ENCODE measurements at places on chromosomes 2 and 18. TPM values are rescaled to one million over a fixed set of nuclear protein-coding genes. Genes with fewer than 3 reads are reported as not detected.
A peak's percentile ranks its signal among the peaks of the same experiment; 100 is the strongest.

GRCh38 chr2:107687073-107687472, 139.6 kb upstream of the RGPD4 start:
- no peaks in the 10 kb centered on the region for H3K36me3 ChIP-seq
- H3K4me3 ChIP-seq = no peak overlapping the region
- no peak for DNase-seq
- peaks cover 2% of the 10 kb centered on the region for H3K4me1 ChIP-seq
- peaks cover 2% of the 10 kb centered on the region for H3K27me3 ChIP-seq

- no peaks in the 10 kb centered on the region for H3K27me3 ChIP-seq
- no peak overlapping the region for H3K4me3 ChIP-seq
- H3K4me1 ChIP-seq = no peaks in the 10 kb centered on the region
- no peak overlapping the region for H3K27ac ChIP-seq
- H3K36me3 ChIP-seq = no peaks in the 10 kb centered on the region
- DNase-seq = no peak
These were observed 39.5 kb upstream of the TFPI start for GRCh38 chr2:187593697-187594096.

DNA sequence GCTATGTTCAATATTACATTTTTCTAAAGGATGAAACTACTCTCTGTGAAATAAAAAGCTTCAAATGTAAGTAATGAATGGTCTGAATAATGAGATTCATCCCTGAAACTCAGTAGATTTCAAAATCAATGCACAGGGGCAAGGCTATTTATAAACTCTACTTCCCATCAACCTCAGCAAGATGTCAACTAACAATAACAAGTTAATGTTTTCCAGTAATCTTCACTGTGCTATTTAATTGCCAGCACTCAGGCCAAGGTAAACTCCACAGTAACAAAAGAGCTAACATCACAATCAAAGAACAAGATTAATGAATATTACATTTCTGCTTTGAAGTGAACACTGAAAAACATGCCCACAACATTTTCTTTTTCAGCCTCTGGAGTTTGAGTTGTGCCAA, 144.3 kb upstream of the ZFP36L2 start:
- H3K36me3 ChIP-seq = no peaks in the 10 kb centered on the region
- H3K27me3 ChIP-seq = no peaks in the 10 kb centered on the region
- no peaks in the 10 kb centered on the region for H3K4me1 ChIP-seq
- DNase-seq = no peak
- no peak overlapping the region for H3K4me3 ChIP-seq

DNA sequence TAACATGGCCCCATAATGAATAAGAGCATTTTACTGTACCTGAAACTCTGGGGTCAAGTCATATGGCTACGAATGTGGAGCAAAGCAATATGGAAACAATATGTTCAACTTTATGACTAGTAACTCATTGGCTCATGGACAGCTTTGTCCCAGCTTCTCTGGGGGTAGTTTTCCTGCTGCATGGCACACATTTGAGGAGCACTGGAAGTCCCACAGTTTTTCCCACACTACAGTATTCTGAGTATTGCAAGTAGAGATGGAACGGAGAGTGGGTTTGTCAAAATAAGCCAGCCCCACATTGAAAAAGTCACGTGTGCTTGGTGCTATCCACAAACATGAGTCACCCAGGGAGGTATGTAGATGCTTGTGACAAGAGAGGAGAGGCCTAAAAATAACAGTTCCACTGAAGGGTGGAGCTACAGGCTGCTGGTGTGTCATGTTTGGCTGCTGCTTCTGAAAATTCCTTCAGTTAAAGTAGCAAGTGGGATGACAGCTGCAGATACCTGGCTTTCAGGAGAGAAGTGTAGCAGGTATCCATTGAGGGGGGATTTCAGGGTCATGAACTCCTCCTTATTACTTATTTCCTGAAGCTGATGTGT, 48.2 kb upstream of the CTAGE1 start:
- DNase-seq = no peak
- H3K36me3 ChIP-seq = no peaks in the 10 kb centered on the region
- H3K27ac ChIP-seq = no peak overlapping the region
- no peaks in the 10 kb centered on the region for H3K27me3 ChIP-seq

GRCh38 chr2:232927032-232927792, 57.1 kb downstream of the SNORC start:
- H3K27me3 ChIP-seq = peaks cover 28% of the 10 kb centered on the region
- no peak for DNase-seq
- H3K4me1 ChIP-seq = peaks cover 8% of the 10 kb centered on the region
- no peak overlapping the region for H3K27ac ChIP-seq
- peak overlapping the region; percentile 72 for H3K4me3 ChIP-seq

GRCh38 chr18:2186967-2187366, 384.3 kb downstream of the METTL4 start:
- no peak overlapping the region for H3K27ac ChIP-seq
- H3K36me3 ChIP-seq = no peaks in the 10 kb centered on the region
- H3K27me3 ChIP-seq = no peaks in the 10 kb centered on the region
- no peak overlapping the region for H3K4me3 ChIP-seq
- no peak for DNase-seq

GRCh38 chr2:238042849-238043584, 17.8 kb upstream of the SCLY start:
- no peak overlapping the region for H3K27ac ChIP-seq
- no peaks in the 10 kb centered on the region for H3K27me3 ChIP-seq
- H3K4me3 ChIP-seq = no peak overlapping the region
- H3K4me1 ChIP-seq = no peaks in the 10 kb centered on the region
- peaks cover 12% of the 10 kb centered on the region for H3K36me3 ChIP-seq

DNA sequence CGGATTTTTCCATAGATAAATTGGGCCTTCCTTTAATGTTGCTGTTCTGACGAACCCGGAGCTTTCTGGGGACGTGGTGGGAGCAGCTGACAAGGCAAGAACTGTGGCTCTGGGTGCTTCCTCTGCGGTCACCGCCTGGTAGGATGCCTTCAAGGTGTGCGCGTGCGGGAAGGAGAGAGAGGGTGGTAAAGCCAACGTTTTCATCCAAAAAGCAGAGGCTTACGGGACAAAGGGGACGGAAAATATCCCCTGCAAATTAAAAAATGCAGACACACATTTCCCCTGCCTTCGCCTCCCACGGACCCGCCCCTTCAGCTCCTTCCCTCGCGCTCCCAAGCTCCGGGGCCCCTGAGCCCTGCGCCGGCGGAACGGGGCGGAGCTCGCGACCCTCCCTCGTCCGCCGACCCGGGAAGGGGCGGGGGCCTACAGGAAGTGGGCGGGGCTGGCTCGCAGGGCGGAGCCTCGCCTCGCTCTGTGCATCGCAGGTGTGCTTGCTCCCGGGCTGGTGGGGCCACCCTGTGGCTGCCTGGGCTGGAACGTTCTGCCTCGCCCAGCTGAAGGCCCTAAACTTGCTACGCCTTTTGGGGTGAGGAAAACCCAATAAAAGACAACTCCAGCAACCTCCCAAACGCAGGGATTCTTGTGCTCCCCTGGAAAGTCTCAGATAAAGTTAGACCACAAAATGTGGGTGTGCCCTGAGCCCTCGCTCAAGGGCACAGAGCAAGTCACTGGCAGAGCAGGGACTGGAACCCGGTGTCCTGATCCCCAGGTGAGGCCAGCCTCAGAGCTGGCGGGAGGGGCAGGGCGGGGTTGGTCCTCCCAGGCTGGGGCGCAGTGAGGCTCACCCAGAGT, 25.4 kb upstream of the SLC66A3 start:
- H3K27ac ChIP-seq = peak overlapping the region; percentile 38
- no peaks in the 10 kb centered on the region for H3K27me3 ChIP-seq
- peak; percentile 86 for DNase-seq
- peak overlapping the region; percentile 84 for H3K4me3 ChIP-seq
- no peaks in the 10 kb centered on the region for H3K36me3 ChIP-seq

DNA sequence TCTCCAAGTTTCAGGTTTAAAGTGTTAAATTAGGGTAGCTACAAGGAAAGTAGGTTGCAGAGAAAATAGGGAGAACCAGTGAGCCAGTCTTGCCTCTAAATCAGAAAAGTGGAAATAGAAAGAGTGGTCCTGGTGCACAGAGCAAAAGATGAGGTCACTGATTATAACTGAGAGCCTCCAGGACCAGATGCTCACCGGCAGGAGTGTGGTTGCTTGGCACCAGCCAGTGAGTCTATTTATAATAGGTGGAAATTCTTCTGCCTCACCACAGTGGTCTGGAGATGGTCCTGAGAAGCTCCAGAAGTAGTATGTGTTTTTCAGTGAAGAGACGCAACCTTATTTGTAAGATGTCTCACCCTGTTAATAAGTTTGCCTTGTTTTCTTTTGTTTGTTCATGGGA, 373.9 kb upstream of the KCNJ3 start:
- DNase-seq = no peak
- H3K27me3 ChIP-seq = no peaks in the 10 kb centered on the region
- no peaks in the 10 kb centered on the region for H3K36me3 ChIP-seq
- no peaks in the 10 kb centered on the region for H3K4me1 ChIP-seq
- no peak overlapping the region for H3K4me3 ChIP-seq

GRCh38 chr2:45024600-45025291, 15.5 kb upstream of the SIX2 start:
- no peak overlapping the region for H3K27ac ChIP-seq
- peaks cover 12% of the 10 kb centered on the region for H3K4me1 ChIP-seq
- H3K36me3 ChIP-seq = no peaks in the 10 kb centered on the region
- H3K27me3 ChIP-seq = peaks cover 11% of the 10 kb centered on the region

DNA sequence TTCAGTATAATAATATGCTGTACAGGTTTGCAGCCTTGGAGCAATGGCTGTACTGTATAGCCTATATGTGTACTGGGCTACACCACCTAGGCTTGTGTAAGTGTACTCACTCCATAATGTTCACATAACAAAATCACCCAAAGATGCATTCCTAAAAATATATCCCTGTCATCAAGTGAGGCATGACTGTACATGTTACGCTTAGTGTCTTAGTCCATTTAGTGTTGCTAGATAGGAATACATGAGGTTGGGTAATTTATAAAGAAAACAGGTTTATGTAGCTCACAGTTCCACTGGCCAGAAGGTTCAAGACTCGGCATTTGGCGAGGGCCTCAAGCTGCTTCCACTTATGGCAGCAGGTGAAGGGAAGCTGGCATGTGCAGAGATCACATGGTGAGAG, 31.4 kb downstream of the RNF152 start:
- no peak overlapping the region for H3K4me3 ChIP-seq
- DNase-seq = no peak
- no peak overlapping the region for H3K27ac ChIP-seq
- peaks cover 7% of the 10 kb centered on the region for H3K36me3 ChIP-seq
- peaks cover 2% of the 10 kb centered on the region for H3K27me3 ChIP-seq
- no peaks in the 10 kb centered on the region for H3K4me1 ChIP-seq

The PUM2 gene
- 113 TPM for total RNA-seq

The GCKR gene
- total RNA-seq = 0.61 TPM

The RNF152 gene
- 16.9 TPM for total RNA-seq

The TMBIM1 gene
- 1.8 TPM for total RNA-seq

The TFCP2L1 gene
- 0.07 TPM for total RNA-seq

The HOXD4 gene
- not detected for total RNA-seq

The NFATC1 gene
- 5.3 TPM for total RNA-seq

The FBXO36 gene
- total RNA-seq = 3.4 TPM

The LIMS3 gene
- 0.98 TPM for total RNA-seq

All from glutamatergic neuron (in vitro differentiated cells).